Stimulated activated CD8-positive, alpha-beta memory T cell treated with anti-CD3 and anti-CD28 coated beads, Interleukin-7, amount 100 ng/mL, for 48 hours (primary cell): ENCODE measurements at places on chromosomes 3 and 15.

DNA sequence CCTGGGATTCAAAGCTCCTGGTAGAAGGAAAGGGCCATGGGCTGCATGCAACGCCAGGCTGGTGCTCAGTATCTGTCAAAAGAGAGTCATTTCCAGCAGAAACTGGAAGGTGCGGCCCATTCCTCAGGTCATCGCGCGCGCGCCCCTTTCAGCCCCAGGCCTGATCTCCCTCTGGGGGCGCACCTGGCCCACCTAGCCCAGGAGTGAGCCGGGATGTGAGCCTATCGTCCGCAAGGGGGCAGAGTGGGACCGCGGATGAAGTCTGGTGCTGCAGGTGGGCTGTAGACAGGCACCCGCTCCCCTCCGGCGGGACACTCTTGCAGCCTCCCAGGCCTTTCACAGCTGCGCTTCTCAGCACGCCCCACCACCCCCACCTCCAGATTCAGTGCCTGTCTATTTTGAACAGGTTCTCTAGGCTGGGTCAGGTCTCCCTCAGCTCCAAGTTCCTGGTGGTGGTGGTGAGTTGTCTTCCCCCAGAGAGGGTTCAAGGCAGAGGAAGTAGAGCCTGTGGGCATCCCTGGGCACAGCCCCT, 5.8 kb upstream of the RPL29 start:
- DNase-seq, result peak; percentile 74

- no peak for DNase-seq
Observed at GRCh38 chr3:31960793-31961431, 20.1 kb downstream of the OSBPL10 start.

- no peak for DNase-seq
Observed at GRCh38 chr3:104411757-104412156, 955.0 kb upstream of the ALCAM start.

DNA sequence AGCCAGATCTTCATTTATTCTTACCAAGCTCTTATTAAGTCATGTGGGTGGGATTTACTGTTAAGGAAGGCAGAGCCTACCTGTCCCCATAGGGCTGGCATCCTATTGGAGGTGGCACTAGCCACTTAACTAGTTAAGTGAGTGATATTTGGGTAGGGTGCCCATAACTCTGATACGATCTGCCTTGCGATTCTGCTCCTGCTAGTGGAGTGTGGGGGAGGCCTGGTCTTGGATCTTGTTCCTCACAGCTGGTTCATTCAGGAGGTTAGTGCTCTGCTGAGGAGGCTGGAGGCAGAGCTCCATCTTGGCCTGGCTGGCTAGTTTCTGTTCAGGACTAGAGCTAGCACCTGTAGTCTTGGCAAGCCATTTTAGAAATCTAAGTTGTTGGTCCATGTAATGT, 9.3 kb downstream of the BAHD1 start:
- DNase-seq, result no peak

DNA sequence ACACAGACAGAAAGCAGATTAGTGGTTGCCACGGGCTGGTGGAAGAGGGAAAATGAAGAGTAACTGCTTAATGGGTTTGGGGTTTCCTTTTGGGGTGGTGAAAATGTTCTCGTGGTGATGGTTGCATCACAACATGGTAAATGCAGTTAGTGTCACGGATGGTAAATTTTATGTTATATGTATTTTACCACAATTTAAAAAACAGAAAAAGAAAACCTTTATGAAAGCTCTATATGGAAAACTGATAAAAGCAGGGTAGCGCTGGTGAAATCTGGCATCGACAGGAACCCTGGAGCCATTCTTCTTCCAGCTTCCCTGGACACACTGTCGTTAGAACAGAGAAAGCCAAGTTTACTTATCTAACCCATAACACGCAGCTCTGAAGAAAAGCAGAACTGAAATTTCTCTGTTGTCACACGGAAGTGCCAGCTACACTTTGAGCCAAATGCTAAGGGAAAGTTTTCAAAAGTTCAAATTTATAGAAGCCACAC, 287.7 kb upstream of the NR2F2 start:
- no peak for DNase-seq

GRCh38 chr3:42013691-42014457, 52.0 kb upstream of the ULK4 start:
- DNase-seq, result no peak

- peak; percentile 5 for DNase-seq
Observed at GRCh38 chr15:77179541-77179998, 108.7 kb upstream of the TSPAN3 start.

- DNase-seq, result peak; percentile 5
Observed at GRCh38 chr15:72554471-72555425, 80.6 kb downstream of the ARIH1 start.

GRCh38 chr3:32593903-32594525, 23.4 kb upstream of the DYNC1LI1 start:
- DNase-seq, result no peak

GRCh38 chr3:70359711-70360110, 47.3 kb upstream of the MDFIC2 start:
- no peak for DNase-seq

- DNase-seq, result no peak
Observed at GRCh38 chr15:38255690-38256089, 3.1 kb downstream of the SPRED1 start.

DNA sequence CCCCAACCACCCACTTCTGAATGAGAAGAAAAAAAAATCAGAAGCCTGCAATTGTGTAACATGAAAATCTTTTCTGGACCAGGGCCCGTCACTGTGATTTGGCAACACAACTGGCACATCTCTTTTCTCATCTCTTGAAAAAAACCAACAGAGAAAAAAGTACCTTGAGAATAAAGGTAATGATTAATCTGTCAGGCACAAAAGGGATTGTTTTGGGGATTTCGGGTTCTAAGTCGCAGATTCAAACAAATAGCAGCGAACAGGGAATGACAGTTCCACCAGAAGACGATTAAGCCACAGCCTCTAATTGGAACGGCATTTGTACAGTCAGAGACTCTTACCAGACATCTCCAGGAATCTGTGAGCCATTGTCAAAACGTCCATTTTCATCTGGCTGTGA, at the start of gene AQP9:
Gene AQP9 (plus strand): TSS at position 276 of the 400 bp plus-strand sequence. CDS start 185 bp downstream, outside the sequence.
- DNase-seq, result no peak

DNA sequence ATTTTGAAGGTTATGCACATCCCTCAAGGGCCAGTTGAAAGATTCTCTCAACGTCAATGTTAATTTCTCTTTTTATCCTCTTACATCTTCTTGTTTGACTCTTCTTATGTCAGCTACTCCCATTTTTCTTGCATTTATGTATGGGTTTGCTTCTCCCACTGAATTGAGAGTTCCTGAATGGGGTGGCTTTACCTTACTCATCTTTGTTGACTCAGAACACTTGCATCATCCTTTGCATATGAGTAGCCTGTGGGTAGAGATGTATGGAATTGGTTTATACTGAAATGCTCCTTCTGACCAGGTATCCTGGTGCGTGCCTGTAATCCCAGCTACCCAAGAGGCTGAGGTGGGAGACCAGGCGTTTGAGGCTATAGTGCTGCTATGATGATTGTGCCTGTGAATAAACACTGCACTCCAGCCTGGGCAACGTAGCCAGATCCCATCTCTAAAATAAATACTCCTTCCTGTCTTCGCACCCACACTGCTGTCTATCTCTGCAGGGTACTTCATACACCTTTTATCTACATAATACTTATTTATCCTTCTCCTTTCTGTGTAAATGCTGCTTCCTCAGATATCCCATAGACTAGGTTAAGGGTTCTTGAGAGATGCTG, 123.6 kb upstream of the DPH6 start:
- no peak for DNase-seq

DNA sequence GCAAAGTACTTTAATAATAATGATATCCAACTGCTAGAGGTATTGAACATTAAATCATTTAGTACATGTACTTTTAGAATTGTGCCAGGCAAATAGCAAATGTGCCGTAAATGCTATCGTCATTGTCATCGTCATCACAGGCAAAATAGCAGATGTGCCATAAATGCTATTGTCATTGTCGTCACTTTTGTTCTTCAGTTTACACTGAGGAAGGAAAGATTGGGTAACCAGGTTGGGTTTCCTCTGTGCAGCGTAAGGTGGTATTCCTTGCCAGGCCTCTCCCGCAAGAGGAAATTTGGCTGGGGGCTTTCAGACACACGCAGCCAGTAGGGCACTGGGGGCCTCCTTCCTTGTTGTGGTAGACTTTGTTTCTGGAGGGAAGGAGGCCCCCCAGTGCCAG, 26.4 kb downstream of the ABHD17C start:
- DNase-seq, result no peak

DNA sequence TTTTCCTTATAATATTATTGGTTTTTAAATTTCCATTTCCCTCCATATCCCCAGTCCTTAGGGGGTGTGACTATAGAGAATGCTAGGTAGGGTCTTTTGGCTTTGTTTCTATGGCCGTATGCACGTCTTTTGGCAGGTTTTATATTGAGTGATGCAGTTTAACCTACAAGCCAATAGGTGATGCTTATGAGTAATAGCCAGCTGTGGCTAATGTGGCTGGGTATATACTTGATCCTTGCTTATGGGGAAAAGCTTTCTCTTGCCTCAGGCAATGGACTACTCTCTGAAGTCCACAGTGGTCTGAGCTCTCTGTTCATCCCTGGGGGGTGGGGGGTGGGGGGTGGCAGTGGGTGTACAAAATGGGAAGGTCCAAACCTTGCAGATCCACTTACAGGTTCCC, 223.9 kb downstream of the MFSD1 start:
- DNase-seq, result no peak

DNA sequence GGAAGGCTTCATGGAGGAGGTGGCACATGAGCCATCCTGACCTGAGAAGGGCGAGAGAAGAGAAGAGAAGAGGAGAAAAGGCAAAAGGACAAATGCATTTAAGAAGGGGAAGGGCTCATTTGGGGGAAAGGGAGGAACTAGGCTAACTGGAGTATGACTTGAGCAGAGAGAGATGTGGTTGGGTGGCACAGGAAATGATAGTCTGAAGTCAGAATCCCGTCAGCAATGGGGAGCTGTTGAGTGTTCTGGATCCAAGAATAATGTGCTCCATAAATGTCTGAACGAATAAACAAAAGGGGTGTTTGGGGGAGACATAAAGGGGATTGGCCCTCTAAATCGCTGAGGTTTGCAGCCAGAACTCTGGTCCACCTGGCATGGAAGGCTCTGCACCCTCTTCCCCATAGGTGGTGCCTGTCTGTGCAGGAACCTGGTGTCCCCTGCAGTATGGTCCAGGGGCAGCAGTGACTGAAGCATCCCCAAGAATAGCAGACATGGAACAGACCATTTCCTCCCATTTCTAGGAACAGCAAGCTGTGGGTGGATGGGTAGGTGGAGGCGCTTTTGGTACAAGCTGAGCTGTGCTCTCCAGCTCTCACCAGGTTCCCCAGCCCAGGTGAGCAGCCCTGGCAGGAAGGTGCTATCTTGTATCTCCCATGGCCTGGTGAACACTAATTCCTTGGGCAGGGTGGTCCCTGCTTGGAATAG, 15.2 kb downstream of the CORO2B start:
- DNase-seq, result no peak

DNA sequence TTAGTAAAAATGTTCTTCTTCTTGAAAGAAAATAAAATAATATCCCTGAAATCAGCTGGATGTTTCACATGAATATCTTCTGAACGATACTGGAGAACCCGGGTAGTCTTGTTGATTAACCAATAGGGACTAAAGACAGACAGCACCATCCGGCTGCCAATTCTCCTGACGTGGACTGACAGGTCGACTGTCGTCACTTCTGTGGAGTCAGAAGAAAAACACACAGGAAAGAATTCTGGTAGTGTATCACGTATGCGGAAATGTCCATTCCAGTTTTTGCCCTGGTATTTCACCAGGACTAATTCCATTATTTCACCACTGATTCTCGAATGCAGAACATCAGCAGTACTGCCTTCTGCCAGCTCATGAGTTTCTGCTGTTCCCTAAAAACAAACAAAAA, 144.6 kb downstream of the VPS13C start:
- no peak for DNase-seq

- DNase-seq, result no peak
Observed at GRCh38 chr3:39524107-39524506, 56.6 kb downstream of the MOBP start.

- no peak for DNase-seq
Observed at GRCh38 chr3:146313746-146314111, 62.8 kb upstream of the PLSCR4 start.

DNA sequence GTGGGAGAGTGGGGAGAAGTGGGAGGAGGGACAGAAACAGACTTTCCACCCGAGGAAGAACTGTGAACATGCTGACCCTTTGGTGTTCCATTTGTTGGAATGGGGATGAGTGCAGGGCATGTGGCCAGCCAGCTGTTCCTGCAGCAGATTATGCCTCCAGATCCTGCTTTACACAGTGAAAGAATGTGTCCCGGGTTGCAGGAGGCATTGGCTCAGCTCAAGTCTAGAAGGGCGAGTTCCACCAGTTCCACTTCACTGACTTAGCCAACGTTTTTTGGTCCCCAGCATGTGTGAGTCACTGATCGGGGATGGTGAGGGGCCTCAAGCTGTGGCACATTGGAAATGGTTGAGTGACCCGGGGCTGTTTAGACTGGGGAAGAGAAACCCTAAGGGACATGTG, 307.0 kb upstream of the ROPN1 start:
- DNase-seq, result no peak

DNA sequence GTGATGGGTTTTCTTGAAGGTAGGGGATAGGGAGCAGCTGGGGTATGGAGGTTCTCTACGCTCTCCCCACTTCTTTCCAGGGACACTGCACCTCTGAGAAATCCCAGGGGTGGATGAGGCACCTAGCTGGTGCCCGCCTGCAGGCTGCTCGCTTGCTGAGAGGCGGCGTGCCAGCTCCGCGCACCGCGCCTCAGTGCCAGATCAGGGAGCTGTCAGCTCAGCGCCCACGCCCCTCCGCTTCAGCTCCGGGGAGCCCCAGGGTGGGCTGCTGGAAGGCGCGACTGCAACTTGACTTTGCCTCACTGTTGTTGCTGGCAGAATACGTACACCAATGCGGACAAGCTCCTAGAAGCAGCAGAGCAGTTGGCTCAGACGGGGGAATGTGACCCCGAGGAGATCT, 345.7 kb upstream of the UMPS start:
- no peak for DNase-seq

DNA sequence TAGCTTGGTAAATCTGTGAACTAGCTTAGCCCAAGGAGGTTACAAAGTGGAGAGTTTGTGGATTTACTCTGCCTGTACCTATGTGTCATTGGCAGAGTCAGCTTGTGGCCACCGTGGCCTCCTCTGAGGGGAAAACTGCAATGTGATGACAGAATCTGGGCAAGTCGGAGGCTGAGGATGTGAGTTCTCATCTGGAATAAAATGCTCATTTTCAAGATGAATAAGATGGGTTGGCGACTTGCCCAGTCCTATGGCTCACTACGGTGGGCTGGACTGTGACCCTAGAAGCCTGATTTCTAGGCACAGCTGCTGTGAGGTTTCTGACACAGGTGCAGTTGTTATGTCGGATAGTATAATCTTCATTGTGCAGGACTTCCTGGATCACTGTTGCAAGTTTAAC, 83.7 kb downstream of the ETV5 start:
- DNase-seq, result peak; percentile 68

DNA sequence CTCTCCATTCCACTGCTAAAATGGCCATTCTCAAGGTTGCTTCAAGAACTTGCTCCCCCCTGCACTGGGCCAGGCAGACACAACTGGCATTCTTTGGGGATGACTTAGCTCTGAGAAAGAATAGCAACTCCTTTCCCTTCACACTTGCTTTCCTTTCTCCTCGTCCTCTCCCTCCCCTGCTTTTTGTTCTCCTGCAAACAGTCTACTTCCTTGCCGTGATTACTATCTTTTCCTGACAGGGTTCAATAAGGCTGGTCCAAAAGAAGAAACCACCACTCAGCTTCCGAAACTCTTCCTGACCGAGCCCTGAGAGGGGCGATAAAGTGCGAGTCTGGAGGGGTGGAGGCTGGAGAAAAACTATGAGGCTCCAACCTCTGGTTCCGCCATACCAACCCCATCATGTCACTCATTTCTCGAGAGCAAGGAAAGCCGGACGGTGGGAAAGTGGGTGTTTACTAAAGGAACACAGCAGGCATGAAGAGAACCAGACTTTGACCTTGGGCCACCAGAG, 5.0 kb downstream of the AMOTL2 start:
- DNase-seq, result no peak
